Psoas muscle (tissue), 8 donors: ENCODE measurements at places on chromosomes 3 and 15.

- DNase-seq: no peak
Measured at GRCh38 chr15:81754078-81754477, 291.7 kb downstream of the MEX3B start.

- DNase-seq: no peak
Measured at GRCh38 chr15:62275831-62276230, 110.7 kb upstream of the C2CD4B start.

DNA sequence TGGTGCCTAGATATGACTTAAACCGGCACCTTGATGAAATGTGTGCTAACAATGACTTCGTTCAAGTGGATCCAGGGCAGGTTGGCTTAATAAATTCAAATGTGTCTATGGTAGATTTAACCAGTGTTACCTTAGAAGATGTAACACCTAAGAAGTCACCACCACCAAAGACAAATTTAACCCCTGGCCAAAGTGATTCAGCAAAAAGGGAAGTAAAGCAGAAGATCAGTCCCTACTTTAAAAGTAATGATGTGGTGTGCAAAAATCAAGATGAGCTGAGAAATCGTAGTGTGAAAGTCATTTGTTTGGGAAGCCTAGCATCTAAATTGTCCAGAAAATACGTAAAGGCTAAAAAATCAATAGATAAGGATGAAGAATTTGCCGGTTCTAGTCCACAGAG is 1.1 kb downstream of the FAN1 start:
- DNase-seq: no peak

- DNase-seq: no peak
Measured at GRCh38 chr15:72206677-72207000, 9.1 kb upstream of the GRAMD2A start.

DNA sequence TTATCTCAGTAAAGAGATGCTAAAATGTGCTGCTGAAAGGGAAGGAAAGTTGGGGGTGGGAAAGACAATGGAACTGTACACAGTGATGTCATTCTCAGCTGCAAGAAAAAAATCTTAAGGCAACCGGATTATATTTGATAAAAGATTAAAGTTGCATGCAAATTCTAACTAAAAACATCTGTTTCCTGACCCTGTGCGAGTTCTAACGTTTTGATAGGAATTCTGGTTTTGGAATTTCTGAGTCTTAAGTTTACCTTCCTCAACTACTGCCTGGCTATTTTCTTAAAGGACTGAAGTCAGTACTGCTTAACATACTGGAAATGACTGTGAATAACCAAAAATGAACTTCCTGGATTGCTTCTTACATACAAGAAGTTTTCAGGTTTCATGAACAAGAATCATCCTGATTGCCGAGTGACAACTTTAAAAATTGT is 115.5 kb downstream of the SLC25A26 start:
- no peak for DNase-seq

GRCh38 chr3:167095976-167096375 is 284.1 kb downstream of the ZBBX start:
- DNase-seq: no peak

GRCh38 chr15:61743345-61743909 is 316.8 kb downstream of the VPS13C start:
- no peak for DNase-seq

- DNase-seq: no peak
Measured at GRCh38 chr15:99702895-99703602, 30.2 kb downstream of the LYSMD4 start.

DNA sequence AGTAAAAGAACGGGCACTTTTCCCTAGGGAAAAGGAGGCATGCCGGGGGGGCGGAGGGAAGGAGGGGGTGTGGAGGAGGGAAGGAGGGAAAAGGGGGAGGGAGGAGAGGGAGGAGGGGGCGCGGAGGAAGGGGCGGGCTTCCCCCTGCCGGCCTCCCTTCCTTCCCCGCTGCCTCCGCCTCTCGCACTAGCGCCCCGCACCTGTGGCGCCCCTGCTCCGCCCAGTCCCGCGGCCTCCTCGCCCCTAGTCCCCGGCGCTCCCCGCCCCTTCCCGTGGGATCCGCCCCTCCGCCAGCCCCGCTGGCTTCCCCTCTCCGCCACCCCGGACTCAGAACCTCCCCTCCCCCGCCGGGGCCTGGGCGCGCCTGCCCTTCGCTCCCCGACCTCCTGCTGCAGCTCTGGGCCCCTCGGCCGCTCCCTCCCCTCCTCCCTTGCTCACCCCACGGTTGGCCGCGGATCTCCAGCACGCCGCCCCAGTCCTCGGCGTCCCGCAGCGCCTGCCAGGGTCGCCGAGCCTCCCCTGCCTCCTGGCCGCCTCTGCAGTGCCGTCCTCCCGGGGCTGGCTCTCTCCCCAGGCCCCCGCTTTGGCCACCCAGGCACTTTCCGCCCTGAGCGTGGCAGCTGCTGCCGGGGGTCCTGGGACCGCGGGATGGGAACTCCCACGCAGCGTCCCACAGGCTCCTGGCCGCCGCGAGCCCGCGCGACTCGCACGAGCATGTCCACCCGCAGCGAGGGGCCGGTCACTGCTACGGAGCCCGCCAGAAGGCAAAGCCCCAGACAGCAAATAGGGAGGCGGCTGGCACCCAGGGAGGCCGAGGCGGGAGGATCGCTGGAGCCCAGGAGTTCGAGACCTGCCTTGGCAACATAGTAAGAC is 147.4 kb downstream of the TJP1 start:
- no peak for DNase-seq

GRCh38 chr3:106256249-106256957 is 387.6 kb upstream of the CBLB start:
- DNase-seq: no peak

DNA sequence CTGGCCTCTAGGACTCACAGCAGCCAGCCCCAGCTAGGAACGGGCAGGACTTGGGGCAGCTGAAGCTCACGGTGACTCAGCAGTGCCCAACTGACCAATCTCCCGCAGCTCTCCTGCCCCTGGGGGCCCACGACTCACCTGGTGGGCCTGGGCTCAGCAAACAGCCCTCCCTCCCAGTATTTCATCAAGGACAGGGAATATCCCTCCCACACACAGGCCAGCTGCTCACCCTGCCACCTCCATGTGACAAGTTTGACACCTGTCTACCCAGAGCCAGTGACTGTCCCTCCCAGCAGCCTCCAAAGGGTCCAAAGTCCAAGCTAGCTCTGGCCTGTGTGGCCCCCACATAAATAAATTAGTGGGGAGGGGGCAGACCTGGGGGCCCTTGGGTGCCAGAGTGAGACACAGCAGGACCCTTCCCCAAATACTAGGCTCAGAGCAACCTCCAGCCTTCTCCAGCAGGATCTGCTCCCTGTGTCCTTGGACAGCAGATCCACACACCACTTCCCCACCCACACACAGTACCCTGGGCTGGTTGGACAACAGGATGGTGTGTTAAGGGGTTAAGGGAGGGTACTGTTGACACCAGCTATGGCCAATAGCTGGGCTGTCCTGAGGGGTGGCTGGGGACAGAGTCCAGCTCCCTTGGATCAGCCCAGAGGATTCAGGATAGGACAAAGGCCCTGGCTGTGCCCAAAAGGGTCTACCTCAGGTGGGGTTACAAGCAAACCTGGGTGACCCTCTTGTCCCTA is 4.3 kb downstream of the GNAT1 start:
- DNase-seq: no peak

DNA sequence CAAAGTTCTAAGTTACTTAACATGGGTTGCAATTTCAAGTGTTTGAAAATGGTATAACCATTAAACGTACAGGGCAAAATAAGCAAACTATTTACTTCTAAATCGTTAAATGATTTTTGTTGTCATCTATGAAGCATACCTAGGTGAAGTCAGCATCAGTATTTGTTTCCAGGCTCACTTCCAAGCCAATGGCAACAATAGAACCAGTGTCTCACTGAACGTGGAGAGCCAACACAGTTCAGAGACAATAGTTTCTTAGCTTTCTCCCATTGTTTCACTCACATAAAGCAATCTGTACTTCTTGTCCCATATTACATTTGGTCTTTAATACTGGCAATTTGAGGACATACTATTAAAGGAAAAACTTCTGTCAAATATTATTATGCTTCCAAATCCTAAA is 397.2 kb downstream of the MECOM start:
- no peak for DNase-seq

DNA sequence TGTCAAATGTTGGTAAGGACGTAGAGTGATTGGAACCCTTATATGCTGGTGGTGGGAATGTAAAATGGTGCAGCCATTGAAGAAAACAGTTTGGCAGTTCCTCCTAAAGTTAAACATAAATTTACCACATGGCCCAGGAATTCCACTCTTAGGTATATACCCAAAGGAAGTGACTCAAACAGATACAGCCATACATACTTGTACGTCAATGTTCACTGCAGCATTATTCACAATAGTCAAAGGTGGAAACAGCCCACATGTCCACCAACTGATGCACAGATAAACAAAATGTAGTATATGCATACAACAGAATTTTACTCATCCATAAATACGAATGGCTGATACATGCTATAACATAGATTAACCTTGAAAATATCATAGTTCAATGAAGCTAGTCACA is 13.2 kb downstream of the CLASP2 start:
- DNase-seq: no peak

- no peak for DNase-seq
Measured at GRCh38 chr3:174620138-174620537, 239.0 kb upstream of the NAALADL2 start.

DNA sequence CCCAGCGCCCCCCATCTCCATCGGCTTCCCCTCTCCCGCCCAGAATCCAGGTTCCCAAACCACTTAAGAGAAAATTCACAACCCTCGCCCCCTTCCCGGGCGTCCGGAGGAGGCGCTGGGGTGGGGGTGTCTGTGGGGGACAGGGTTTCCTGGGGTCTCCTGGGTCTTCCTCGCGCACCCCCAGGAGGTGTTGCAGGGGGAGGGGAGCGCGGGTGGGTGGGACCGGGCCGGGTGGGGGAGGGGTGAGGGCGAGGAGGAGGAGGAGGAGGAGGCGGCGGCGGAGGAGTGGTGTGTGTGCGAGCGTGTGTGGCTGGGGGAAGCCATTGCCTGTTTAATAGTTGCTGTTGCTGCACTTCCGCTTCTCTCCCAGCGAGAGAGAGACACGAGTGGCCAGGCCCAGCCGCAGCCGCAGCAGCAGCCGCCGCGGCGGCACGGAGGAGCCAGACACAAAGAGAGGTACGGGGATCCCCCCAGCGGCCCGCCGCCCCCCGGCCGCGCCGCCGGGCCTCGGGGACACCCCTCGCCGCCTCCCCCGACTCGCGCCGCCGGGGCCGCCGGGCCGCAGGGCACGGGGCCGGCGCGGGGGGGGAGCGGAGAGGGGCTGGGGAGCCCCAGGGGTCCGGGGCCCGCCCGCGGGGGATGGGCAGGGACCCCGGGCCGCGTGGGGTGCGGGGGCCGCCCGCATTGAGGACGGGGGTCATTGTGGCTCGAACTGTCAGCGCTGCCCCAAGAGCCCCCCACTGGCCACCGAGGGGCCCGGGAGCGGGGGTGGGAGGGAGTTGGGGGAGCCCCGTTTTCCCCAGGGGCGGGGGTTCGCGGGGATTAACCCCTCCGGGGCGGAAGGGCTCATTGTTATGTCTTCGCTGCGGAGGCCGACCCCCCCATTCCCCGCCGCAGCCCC is at the start of gene UBE2E1:
UBE2E1 (plus strand) TSS at position 323 of the 901 bp plus-strand sequence. CDS start 1,315 bp downstream, outside the sequence.
- DNase-seq: peak; percentile 87

DNA sequence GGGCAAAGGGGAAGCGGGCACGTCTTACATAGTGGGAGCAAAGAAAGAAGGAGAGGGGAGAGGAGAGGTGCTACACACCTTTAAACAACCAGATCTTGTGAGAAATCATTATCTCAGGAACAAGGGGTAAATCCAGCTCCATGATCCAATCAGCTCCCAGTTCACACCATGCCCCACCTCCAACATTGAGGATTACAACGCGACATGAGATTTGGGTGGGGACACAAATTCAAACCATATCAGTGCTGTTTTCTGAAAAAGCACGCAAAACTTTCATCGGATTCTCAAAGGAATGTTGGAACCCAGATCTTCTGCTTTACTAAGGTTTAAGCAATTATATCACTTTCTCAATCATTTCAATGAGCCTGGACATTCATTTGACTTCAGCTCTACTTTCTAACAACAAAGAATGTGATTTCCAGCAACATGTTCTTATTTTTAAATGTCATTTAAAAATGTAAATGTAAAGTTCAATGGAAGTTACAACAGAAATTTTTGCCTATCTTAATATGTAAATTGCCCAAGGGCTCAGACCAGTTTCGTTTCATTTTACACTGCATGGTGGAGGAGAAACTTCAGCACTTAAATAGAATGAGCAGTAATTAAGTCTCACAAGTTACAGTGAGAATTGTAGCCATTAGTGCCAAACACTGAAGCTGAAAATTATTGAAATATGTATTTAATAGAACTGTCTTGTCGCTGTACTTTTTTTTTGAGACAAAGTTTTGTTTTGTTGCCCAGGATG is 8.4 kb upstream of the CCDC54 start:
- DNase-seq: no peak

DNA sequence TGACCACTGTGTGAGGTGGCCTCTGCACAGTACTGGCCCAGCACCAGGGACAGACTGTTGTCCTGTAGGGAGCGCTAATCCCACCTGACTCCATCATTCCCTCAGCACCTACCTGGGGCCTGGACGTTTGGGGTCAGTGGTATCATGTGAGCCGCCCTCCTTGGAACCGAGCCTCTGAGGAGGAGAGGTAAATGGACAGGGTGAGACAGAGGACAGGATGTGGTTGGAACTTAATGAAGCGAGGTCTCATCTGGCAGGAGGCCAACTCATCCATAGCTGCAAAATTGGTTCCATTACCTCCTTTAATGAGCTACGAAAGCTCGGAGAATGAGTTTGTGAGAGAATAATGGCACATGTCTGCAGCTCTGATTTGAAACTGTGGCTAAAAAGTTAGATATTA is 13.9 kb downstream of the MAPKAPK3 start:
- no peak for DNase-seq

GRCh38 chr3:46681387-46681786 is 12.1 kb downstream of the ALS2CL start:
- no peak for DNase-seq

DNA sequence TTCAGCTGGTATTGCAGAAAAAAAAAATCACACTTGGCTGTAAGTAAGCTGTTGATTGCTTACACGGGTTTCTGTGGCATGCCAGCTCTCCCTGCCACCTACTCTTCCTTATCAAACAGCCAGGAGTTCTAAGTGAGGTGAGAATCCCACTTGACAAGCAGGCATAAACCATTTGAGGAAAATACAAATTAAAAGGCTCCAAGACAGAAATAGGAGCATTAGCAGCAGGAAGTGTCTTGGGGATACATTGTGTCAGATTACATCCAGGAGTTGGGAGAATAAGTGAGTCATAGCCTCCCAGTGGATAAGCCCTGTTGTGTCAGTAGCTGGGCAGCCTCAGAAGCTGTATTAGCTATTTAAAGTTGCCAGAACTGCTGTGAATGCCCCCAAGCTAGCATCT is 256.0 kb downstream of the CNTN4 start:
- DNase-seq: no peak

DNA sequence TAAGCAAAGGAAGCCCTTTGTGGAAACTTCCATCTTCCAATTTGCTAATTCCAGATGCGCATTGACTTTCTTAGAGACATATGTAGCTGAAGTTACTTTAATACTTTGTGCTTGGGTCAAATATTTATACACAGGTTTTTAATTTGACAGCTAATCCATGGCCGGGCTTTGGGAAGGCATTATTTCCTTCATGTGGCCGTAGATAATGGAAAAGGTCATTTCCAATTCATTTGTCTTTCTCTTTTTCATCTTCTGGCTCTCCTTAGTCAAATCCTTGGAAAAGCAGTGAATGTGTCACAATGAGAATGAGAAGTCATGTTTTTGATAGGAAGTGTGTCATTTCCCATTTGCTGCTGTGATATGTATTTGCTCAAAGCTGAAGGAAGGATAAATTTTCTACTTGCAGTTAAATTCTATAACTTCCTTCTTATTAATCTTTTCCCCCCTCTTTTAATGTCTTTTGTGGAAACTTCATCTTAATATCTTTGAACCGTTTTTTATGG is 323.3 kb downstream of the CLSTN2 start:
- no peak for DNase-seq
